ENCODE measurements at places on chromosomes 4 and X. TPM values are rescaled to one million over a fixed set of nuclear protein-coding genes. Genes with fewer than 3 reads are reported as not detected.
A peak's percentile ranks its signal among the peaks of the same experiment; 100 is the strongest.

The PHKA2 gene
- total RNA-seq: 5.2 TPM

GRCh38 chrX:56228914-56229313, 3.2 kb upstream of the KLF8 start:
- no peak for DNase-seq

- DNase-seq: peak; percentile 43
Measured at GRCh38 chr4:133154725-133155124, 5.6 kb downstream of the PCDH10 start.

The PROM1 gene
- not detected for total RNA-seq

The SSX3 gene
- not detected for total RNA-seq
